Stimulated activated CD8-positive, alpha-beta memory T cell treated with anti-CD3 and anti-CD28 coated beads, Interleukin-4, amount 100 ng/mL, for 4 hours (primary cell): ENCODE measurements at places on chromosomes 11 and 22.

DNA sequence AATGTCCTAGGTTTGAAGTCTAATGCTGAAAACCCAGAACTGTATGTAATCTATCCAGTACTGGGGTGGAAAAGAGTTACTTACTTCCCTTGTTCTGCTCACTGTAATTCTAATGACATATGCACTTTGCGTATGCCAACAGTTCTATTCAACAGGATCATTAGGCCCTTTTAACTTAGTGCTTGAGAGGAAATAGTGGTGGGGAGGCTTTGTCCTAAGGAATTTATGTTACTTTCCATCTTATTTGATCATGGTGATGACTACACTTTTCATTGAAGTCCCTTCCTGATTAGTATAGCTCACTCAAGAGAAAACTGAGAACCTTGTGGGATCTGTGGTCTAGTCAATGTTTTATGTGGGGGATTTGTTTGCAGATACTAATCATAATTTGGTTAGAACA is 348.2 kb downstream of the GUCY1A2 start:
- no peak for DNase-seq

GRCh38 chr11:128335729-128336128 is 251.6 kb downstream of the ETS1 start:
- no peak for DNase-seq

- DNase-seq, result no peak
These were observed 478 bp upstream of the CD248 start for GRCh38 chr11:66317322-66317722.

GRCh38 chr11:1391165-1392075 is 1.7 kb downstream of the BRSK2 start:
- DNase-seq, result no peak

DNA sequence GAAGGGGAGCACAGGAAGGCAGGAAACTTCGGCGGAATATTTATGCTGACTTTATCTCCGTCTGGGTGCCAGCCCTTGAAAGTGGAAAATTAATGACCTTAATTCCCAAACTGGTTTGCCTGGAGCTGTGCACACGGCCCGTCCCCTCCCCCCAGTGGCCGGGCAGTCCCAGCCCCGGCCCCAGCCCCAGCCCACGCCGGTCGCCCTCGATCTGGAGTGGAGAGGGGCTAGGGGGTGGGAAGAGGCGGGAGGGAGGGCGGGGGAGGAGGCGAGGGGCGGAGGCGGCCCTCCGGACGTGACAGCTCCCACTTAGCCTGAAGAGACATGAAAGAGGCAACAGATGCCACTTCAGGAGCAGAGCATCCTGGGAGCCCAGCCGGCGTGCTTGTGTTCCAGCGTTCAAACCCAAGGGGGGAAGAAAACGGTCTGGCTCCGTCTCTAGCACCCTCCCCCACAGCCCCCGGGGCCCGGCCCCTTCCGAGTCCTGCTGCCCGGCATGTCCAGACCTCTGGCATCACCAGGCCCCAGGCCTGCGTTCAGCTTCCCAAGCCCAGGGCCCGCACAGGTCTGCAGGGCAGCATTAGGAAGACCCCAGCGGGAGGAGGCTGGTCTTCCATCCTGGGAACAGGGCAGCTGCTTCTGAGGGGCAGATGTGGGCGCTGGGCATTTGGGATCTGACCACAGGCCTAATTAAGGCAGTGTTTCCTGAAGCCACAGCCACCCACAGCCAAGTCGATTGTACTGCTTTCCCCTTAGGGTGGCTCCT is 20.0 kb upstream of the LMO1 start:
- DNase-seq, result no peak

DNA sequence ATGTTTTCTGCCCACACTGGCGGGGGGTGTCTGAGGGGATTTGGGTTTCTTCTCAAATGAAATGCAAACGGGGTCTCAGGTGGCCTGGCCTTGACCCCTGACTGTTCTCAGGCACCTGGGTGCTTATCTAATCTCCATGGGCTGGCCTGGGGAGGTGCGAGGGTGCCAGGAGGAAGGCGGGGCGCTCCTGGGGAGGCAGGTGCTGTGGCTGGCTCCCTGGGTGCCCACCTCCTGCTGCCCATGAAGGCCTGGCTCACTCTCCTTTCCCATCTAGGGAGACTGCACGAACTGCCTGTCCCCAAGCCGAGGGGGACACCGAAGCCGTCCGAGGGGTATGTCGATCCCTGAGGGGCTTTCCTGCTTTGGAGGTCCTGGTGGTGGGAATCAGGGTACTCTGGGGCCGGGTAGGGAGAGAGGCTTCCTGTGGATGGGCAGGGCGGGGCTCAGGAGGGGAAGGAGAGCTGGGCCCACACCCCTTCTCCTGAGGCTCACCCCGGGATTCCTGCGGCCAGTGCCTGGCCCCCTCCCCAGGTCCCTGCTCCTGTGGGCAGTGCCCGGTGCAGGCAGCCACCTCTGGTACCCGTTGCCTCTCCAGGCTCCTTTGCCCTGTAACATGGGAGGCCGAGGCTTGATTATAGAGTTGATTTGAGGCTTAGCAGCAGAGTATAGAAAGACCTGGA is 18.4 kb downstream of the MICALL1 start:
- no peak for DNase-seq

DNA sequence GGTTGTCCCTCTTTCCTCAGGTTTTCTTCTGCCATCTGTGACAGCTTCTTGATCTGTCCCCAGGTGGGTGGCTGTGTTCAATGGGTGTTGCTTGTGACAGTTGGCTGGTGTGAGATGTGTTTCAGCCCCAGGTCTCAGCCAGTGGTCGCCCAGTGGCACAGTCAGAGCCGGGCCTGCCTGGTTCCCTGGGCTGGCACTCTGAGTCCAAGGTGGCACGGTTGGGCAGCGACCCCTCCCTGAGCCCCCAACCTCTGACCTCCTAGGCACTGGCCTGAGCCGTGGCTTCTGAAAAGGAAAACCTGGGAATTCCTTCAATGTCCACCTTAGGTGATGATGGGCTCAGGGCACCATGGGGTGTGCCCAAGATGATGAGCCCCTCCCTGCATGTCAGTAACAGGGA is 14.0 kb upstream of the PRODH start:
- DNase-seq, result no peak

DNA sequence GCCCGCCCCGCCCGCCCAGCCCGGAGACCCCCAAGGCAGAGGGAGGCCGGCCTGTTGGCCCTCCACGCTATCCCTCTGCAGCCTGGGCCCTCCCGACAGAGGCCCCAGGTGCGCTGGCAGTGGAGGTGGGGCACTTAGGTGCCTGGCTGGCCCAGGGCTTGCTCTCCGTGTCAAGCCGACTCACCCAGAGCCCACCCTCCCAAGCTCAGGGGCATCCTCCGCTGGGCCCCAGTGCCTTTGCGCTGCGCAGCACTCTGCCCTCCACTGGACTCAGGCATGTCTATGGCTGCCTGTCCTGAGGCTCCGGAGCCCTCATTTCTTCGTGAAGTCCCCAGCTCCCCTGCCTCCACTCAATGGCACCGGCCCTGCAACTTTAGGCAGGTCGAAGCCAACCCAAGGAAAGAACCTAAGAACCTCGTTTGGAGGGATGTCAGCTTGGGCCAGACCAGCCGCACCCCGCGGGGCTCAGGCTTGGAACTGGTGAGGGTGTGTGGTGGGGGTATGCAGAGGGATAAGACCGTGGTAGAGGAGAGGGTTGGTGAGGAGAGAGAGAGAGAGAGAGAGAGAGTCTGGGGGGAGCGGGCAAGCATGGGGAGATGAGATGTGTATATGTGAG is 6.1 kb downstream of the SMIM45 start:
- no peak for DNase-seq

- DNase-seq, result no peak
These were observed 530.2 kb downstream of the DLG2 start for GRCh38 chr11:85096939-85097338.

- no peak for DNase-seq
These were observed 175.5 kb downstream of the ETS1 start for GRCh38 chr11:128411812-128412211.

DNA sequence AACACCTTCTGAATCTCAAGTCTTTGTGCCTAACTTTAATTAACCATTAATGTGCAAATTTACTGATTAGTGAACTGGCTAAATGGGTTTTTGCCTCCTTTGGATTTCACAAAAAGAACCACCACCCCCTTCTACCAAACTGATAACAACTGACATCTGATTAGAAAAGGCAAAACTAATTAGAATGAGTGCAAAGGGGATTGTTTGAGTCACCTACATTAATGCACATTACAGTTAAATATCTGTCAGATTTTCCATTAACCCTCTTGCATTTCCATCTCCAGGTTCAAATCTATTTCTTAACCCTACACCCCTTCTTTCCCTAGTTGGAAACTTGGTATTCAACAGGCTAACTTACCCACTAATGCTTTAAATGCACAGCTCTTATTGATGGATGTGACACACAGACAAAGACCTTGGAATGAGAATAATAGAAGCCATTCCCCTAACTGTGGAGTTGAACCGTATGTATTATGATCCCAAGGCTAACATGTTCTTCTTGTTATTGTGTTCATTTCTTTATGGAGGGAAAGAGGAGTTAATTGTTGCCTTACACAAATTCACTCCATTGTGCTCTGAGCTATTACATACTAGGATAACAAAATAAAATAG is 161.5 kb upstream of the MTMR2 start:
- no peak for DNase-seq

DNA sequence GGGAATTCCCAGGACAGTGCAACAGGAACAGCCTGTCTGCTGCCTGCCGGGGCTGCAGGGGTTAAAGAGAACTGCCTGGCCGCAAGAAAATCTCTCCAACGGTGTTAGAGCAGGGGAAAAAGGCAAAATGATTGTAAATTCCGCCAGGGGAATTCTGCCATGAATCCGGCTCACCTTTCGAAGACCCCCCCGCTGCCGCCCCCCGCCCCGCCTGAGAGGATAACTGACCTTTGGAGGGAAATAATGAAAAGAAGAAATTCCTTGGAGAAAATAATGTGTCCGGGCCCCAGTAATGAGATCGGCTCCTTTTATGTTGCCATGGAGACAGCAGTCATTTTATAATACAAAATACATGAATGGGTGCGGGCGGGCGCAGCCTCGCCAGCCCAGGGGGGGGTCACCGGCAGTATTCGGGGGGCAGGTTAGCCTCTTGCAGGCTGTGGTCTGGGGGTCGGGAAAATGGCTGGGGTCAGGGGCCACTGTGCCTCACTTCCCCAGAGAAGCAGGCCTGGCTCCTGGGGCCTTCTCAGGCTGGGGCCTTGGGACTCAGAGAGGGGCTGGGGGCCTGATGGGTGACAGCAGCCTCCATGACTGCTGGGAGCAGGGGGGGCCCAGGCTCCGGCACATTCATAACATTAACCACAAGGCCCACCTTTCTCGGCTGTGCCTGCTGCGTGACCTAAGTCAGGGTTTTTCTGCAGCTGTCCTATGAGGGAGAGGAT is 228.1 kb downstream of the MN1 start:
- no peak for DNase-seq

DNA sequence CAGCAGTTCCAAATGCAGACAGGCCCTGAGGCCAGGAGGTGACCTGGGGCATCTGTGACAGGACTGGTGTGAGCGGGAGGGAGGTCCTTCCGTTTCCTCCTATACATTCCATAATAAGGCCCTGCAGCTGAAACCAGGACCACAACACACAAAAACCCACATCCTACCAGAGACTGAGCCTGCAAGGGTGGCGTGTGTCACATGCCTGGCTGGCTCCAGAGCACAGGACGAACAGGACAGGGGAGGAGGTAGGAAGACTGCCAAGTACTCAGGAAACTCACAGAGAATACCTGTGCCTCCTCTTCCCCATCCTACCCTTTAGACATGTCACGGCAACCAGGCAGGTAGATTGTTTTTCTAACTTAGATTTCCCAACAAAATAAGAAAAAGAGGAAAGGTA is 103.9 kb downstream of the ARL14EP start:
- no peak for DNase-seq

DNA sequence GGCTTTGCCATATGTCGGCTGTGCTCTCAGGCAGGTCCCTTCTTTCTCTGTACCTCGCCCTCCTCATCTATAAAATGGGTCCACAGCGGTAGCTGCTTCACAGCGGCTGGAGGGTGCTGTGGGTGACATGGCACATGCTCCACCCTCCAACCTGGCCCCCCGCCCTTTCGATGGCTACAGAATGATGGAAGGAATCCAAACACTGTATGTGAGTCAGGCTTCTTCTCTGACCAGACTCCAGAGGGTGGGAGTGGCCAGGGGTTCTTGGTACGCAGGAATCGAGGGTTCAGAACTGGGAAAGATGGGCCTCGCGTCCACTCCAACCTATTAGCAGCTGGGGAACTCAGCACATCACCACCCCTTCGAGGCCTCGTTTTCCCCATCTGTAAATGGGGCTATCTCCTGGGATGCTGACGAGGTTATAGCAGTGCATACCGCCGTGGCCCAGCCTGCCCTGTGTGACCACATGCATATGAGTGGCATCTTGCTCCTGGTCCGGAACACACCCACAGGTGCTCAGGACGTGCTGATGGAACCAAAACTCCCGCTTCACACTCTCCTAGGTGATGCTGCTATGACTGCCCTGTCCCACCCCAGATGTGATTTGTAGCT is 26.4 kb downstream of the MN1 start:
- DNase-seq, result no peak

DNA sequence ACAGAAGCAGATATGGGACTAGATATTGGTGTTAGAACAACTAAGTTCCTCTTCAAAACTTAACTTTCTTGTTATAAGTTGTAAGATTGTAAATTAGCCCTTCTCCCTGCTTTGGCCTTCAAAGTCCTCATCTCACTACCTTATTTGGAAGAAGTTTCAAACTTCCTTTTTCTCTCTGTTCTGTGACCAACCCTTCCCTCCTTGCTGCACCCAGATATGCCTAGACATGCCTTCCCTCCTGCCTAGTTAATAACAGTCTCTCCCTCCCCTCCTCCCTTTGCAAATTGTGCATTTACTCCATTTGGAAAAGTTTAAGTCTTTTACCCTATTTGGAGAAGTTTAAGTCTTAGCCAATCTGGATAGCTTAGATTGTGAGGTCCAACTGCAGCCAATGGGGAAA is 4.9 kb downstream of the OR52K2 start:
- no peak for DNase-seq

DNA sequence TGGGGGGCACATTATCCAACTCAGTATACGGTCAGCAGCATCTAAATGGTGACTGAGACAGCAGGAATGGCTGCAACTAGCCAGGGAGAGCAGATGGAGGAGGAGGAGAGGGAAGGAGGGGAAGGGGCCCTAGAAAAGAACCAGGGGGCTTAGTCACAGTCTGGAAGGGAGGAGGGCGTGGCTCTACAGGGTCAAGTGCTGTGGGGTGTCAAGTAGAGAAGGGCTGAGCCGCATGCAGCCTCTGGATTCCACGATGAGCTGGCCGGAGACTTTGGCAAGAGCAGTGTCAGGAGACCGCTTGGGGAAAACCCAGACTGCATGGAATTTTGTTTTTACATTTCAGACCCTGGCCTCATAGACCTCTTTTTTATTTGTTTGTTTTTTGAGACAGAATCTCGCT is 25.8 kb upstream of the PPFIA1 start:
- no peak for DNase-seq

GRCh38 chr22:45187891-45188290 is 24.2 kb downstream of the NUP50 start:
- DNase-seq, result no peak
